ENCODE measurements at places on chromosomes 3 and 15.

- DNase-seq, result no peak
Observed at GRCh38 chr15:69555080-69555479, 102.5 kb downstream of the RPLP1 start.

GRCh38 chr15:38030609-38031008 lies 96.2 kb downstream of the TMCO5A start:
- DNase-seq, result no peak

DNA sequence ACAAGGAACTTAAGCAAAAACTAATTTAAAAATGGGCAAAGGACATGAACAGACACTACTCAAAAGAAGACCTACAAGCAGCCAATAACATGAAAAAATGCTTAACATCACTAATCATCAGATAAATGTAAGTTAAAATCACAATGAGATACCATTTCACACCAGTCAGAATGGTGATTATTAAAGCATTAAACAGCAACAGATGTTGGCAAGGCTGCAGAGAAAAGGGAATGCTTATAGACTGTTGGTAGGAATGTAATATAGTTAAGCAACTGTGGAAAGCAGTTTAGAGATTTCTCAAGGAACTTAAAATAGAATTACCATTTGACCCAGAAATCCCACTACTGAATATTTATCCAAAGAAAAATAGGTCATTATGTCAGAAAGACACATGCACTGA lies 482.2 kb downstream of the SQOR start:
- DNase-seq, result no peak

GRCh38 chr15:47332481-47332880 lies 384.8 kb upstream of the SEMA6D start:
- no peak for DNase-seq

DNA sequence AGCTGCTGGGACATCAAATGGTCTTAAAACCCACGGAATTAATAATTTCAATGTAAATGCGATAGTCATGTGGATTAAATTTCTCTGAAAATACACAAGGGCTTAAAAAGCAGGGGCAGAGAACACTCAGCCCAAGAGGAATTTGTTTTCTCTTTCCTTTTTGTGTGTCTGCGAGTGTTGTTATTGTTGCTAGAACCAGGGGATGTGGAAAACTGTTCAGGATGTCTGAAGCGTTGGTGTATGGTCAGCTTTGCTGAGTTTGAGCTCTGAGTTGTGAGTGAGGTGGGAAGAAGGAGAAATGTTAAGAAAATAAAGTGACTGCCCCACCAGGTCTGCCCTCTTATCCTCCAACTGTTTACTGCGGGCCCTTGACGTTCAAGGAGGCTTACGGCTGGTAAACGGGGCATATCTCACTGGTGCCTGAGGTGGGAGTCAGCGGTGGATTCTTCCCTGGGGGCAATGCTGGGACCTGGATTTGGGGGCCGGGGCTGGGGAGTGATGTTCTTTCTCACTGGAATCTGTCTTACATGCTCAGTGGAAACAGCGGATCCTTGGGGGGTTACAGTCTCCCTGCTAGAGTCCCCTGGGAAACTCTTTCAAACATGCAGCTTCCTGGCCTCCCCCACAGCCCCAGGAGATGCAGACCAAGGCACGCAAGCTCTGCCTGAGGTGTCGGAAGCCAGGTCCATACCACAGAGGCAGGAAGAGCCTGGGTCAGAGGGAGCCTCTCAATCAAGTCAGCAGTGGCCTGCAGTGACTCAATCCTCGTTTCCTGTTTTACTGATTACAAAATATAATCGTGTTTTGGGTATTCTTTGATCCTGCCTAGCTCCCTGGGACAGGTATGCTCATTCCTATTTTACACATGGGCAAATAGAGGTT lies 41.8 kb downstream of the ITGA11 start:
- peak; percentile 92 for DNase-seq

DNA sequence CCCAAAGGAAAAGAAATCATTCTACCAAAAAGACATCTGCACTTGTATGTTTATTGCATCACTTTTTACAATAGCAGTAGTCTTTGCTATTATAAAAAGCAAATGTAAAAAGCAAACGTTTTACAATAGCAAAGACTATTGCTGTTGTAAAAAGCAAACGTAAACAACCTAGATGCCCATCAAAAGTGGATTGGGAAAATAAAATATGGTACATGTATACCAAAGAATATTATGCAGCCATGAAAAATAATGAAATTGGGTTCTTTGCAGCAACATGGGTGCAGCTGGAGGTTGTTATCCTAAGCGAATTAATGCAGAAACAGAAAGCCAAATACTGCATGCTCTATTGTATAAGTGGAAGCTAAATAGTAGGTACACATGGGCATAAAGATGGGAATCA lies 97.3 kb upstream of the ZBTB20 start:
- DNase-seq, result no peak

GRCh38 chr3:61768284-61769037 lies 207.1 kb downstream of the PTPRG start:
- no peak for DNase-seq

GRCh38 chr3:99544786-99545281 lies 93.6 kb upstream of the COL8A1 start:
- DNase-seq, result peak; percentile 92

DNA sequence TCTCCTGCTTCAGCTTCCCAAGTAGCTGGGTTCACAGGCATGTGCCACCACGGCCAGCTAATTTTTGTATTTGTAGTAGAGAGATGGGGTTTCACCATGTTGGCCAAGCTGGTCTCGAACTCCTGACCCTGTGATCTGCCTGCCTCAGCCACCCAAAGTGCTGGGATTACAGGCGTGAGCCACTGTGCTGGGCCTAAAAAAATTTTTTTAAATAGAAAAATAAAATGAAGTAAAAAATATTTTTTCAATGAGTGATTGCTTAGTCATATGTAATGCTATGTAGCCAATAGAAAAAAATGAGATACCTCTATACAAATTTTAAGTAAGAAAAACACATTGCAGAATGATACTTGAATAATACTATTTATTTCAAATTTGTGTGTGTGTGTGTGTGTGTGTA lies 27.9 kb upstream of the SLC30A4 start:
- peak; percentile 65 for DNase-seq

Data from EL (cell line).